ENCODE measurements at places on chromosomes 16 and 17. TPM values are rescaled to one million over a fixed set of nuclear protein-coding genes. Genes with fewer than 3 reads are reported as not detected.

The PRAC2 gene
- total RNA-seq = not detected

The IL21R gene
- total RNA-seq = 0.79 TPM

The GAS7 gene
- total RNA-seq = 0.66 TPM

The HOXB8 gene
- total RNA-seq = not detected

The KRT27 gene
- total RNA-seq = not detected

The FAM83G gene
- total RNA-seq = 7.4 TPM

The TAF15 gene
- 62.5 TPM for total RNA-seq

The PHF23 gene
- 34.9 TPM for total RNA-seq

The SPN gene
- total RNA-seq = not detected

The MYADML2 gene
- total RNA-seq = under 0.01 TPM

The CFAP97D1 gene
- total RNA-seq = under 0.01 TPM

The SLC52A1 gene
- total RNA-seq = not detected

The BEAN1 gene
- not detected for total RNA-seq

The EFCAB5 gene
- total RNA-seq = 0.19 TPM

The CCL7 gene
- total RNA-seq = 0.19 TPM

The CACNG1 gene
- total RNA-seq = not detected

The KLHL10 gene
- not detected for total RNA-seq

The ZNF174 gene
- total RNA-seq = 6.9 TPM

The CCL8 gene
- not detected for total RNA-seq

The IGSF6 gene
- not detected for total RNA-seq

The MMP28 gene
- 0.12 TPM for total RNA-seq

The KCNH4 gene
- total RNA-seq = not detected

The KREMEN2 gene
- total RNA-seq = not detected

The C16orf86 gene
- 3.9 TPM for total RNA-seq

The GPR179 gene
- total RNA-seq = under 0.01 TPM

The SHISA6 gene
- total RNA-seq = not detected

The KRT39 gene
- not detected for total RNA-seq

The AOC2 gene
- 0.40 TPM for total RNA-seq

The C17orf78 gene
- total RNA-seq = not detected

The ERN2 gene
- 0.19 TPM for total RNA-seq
